Mammary epithelial cell (primary cell): ENCODE measurements at places on chromosomes 1 and 21.

DNA sequence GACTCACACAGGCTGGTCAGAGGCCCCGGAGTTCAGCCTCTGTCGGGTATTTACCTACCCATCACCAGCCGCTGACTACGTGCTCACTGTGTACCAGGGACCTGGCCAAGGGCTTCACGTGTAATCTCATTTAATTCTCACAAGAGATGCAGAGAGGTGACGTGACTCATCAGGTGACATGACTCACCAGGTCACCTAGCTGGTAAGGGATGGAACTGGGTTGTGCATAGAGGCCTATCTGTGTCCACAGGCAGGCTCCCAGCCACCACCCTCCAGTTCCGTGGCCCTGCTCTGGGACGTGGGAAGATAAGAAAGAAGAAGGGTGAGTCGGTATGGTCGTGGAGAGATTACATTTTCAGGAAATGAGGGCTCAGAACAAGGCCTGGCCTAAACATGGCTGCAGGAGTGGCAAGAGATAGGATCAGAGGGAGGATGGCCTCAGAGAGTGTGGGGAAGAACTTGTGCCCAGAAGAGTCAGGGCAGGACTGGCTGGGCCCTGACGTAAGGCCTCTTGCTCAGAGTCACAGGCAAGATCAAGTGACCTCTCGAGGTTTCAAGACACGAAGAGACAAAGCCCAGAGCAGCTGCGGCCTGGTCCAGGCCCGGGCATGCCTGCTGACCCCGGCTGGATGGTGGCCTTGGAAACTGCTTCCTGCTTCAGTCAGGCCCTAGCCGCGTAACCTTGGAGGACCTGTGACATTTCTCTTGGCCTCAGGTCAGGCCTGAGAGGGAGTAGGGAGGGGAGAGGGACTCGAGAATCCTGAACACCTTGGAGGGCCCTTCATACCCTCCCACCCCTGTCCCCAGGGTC, 52.7 kb upstream of the WASF2 start:
- DNase-seq, result peak; percentile 99

DNA sequence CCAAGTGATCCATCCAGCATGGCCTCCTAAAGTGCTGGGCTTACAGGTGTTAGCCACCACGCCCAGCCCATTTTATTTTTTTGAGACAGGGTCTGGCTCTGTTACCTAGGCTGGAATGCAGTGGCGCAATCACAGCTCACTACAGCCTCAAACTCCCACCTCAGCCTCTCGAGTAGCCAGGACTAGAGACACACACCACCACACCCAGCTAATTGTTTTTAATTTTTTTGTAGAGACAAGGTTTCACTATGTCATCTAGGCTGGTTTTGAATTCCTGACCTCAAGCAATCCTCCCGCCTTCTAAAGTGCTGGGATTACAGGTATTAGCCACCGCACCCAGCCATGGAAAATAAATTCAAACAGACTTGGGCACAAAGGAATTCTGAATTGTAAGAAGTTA, 31.9 kb downstream of the PUM1 start:
- DNase-seq, result peak; percentile 37

DNA sequence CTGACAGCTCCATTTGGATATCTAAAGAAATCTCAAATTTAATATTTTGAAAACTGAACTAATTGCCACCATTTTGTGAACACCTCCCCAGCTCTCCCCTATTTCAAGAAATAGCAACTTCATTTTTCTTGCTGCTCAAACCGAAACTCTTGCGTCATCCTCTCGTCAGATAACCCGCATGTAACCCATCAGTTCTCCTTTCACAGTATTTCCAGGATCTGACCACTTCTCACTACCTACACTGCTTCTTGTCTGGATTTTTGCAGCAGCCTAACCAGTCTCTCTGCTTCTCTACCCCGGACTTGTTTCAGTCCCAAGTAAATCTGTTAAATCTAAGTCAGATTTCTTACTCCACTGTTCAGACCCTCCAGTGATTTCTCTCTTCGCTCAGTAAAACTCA, 75.6 kb downstream of the MTR start:
- DNase-seq, result no peak

GRCh38 chr1:165443539-165444311, 1.2 kb downstream of the RXRG start:
- DNase-seq, result no peak

- no peak for DNase-seq
Measured at GRCh38 chr1:159187033-159187432, 15.6 kb downstream of the CADM3 start.

DNA sequence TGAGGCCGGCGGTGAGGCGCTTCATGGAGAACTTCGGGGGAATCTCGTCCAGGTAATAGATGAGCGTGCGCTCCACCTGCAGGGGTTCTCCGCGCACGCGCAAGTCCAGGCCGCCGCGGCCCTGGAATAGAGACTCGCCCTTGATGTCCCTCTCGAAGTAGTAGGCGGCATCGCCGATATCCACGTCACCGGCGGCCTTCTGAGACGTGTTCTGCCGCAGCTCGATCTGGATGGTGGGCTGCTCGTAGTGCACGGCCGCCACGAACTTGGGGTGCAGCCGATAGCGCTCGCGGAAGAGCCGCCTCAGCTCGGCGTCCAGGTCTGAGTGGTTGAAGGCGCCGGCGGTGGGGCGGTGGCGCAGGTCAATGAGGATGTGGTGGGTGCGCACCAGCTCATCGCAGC, 726 bp downstream of the TACSTD2 start:
- no peak for DNase-seq

DNA sequence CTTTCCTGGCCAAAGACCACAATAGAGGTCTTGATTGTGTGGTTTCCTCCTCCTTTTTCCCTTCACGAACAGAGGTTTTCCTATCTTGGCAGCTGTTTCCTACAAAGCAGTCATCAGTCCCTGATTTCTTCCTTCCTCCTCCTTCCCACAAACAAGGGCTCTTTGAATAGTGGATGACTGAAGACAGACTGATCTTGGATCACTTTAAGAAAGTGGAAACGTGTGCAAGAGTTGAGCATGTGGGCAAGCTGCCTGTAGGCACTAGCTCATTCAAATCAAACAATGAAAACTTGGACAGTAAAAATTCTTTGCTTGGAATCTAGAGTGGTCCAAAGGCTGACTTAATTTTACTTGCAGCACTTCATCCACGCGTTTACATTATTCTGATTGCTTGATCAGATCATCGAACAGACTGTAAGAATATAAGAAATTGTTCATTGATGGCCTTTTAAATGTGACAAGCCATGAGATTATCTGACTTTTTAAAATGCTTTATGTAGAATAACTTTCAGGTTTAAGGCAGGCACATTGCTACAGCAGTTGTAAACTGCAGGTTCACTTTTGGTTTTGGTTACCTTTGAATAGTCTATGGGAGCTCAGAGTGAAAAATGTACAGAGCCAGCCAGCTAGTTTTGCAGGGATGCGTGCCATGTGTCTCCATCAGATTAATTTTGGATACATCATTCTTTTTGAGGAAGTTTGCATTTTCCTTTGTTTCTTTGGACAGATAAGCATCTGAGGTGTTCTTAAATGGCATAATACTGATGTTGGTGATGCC, 34.4 kb downstream of the ADGRL2 start:
- peak; percentile 46 for DNase-seq

- DNase-seq, result peak; percentile 39
Measured at GRCh38 chr1:20511518-20512428, 3.8 kb upstream of the MUL1 start.

DNA sequence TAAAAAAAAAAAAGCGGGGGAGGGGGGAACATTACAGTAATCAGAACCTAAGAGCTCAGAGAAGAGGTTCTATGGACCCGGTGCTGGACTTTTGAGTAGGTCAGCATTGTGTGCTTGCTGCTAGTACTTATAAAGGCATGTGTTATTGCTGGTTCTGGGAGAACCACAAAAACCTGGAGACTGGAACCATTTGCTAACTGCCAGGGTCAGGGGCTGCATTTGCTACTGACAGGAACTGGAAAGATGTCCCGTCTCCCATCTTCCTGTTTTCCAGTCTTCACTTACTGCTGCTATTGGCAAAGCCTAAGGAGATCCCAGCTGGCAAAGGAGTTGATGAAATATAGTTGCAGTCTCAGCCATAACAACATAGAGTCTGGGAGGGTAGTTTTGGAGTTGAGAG, 4.3 kb downstream of the RNF2 start:
- no peak for DNase-seq

DNA sequence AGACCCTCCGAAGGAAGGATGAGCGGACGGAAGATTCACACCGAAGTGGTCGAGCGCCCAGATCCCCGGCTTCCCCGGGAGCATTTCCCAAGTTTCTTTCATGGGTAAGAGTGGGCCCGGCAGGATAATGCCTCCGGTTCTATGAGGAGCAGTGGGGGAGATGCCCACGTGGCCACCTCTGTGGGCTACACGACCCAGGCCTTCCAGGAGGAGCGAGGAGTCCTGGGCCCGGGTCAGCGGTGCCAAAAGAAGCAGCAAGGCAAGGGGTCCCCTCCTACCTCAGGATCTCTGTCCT, 7.9 kb upstream of the NBPF11 start:
- DNase-seq, result no peak

GRCh38 chr1:52523376-52523775, 29.5 kb downstream of the TUT4 start:
- DNase-seq, result no peak

DNA sequence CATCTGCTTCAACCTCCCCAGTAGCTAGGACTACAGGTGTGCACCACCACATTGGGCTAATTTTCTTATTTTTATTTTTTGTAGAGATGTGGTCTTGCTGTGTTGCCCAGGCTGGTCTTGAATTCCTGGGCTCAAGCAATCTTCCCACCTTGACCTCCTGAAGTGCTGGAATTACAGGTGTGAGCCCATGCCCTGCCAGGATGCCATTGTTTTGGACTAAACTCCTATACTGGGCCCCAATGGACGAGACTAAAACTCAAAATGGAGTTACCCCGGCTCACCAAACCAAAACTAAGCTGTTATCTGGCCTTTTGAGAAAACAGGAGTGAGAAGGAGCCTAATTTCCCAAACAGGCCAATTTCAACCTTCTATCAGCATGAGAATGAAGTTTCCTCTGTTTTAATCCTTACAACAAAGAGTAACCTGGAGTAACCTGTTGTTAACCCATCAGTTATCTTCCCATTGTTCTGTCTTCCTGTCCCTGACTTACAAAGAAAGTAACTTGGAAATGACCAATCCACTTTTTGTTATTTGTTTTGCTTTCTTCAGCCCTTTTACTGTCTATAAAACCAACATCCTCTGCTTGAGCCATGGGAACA, 29.6 kb downstream of the DMRTA2 start:
- no peak for DNase-seq

- peak; percentile 62 for DNase-seq
Measured at GRCh38 chr1:89483010-89483756, 41.4 kb upstream of the LRRC8B start.

- no peak for DNase-seq
Measured at GRCh38 chr1:95118067-95118499, 928 bp downstream of the TLCD4 start.

- no peak for DNase-seq
Measured at GRCh38 chr1:110198746-110199145, 11.4 kb upstream of the KCNC4 start.

GRCh38 chr21:16838331-16838730, 674.5 kb upstream of the CXADR start:
- DNase-seq, result no peak

GRCh38 chr1:25854554-25854953, 4.7 kb downstream of the AUNIP start:
- no peak for DNase-seq

DNA sequence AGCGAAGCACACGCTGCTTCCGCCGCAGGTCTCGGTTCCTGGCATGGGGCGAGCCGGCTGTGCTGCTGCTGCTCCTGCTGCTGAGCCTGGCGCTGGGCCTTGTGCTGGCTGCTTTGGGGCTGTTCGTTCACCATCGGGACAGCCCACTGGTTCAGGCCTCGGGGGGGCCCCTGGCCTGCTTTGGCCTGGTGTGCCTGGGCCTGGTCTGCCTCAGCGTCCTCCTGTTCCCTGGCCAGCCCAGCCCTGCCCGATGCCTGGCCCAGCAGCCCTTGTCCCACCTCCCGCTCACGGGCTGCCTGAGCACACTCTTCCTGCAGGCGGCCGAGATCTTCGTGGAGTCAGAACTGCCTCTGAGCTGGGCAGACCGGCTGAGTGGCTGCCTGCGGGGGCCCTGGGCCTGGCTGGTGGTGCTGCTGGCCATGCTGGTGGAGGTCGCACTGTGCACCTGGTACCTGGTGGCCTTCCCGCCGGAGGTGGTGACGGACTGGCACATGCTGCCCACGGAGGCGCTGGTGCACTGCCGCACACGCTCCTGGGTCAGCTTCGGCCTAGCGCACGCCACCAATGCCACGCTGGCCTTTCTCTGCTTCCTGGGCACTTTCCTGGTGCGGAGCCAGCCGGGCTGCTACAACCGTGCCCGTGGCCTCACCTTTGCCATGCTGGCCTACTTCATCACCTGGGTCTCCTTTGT, 2.6 kb downstream of the TAS1R3 start:
- no peak for DNase-seq

DNA sequence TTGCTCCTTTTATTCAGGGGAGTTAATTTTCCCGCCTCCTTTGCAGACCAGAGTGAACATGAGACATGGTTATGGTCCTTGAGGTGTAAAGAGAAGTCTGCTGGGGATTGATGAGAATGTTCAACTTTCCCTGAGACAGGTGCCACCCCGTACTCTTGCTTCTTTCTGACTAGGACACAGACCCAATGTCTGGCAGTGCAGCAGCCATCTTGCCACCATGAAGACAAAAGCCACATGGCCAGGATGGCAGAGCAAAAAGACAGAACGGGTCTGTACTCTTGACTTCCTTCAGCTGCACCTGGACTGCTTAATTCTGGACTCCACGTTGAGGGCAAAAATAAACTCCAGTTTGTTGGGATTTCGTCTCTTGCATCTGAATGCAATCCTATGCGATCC, 54.1 kb downstream of the KLHDC7A start:
- DNase-seq, result no peak

- DNase-seq, result peak; percentile 68
Measured at GRCh38 chr1:159900086-159900680, at the start of gene CFAP45. CFAP45 (minus strand) TSS chr1:159900165; CDS start chr1:159900098, 67 bp downstream.

DNA sequence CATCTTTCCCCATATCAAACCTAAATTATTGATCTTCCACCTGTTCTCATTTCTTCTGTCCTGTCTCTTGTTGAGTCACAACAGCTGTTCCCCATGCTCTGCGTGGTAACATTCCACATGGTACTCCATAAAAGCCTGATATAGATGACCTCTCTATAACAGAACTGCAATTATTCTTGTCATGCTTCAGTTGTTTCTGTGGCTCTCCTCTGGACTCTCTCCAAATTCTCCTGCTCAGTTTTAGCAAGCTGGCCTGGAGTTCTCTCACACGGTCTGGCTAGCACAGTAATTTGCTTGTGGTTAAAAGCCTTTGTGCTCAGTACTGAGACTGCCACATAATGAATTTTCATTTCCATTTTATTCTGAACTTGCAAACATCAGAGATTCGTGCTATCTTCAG, 10.6 kb upstream of the LRRC39 start:
- DNase-seq, result peak; percentile 6

- DNase-seq, result no peak
Measured at GRCh38 chr1:117757668-117758067, 151.8 kb downstream of the TENT5C start.
